ENCODE measurements at places on chromosomes 16 and 17. TPM values are rescaled to one million over a fixed set of nuclear protein-coding genes. Genes with fewer than 3 reads are reported as not detected.

NAGS gene
- 6.1 TPM for total RNA-seq

MARVELD3 gene
- not detected for total RNA-seq

SHISA6 gene
- 0.25 TPM for total RNA-seq

TBC1D3I gene
- total RNA-seq: not detected

GRCh38 chr17:7293159-7293558 lies 1.3 kb downstream of the YBX2 start:
- DNase-seq: peak; percentile 57

DNA sequence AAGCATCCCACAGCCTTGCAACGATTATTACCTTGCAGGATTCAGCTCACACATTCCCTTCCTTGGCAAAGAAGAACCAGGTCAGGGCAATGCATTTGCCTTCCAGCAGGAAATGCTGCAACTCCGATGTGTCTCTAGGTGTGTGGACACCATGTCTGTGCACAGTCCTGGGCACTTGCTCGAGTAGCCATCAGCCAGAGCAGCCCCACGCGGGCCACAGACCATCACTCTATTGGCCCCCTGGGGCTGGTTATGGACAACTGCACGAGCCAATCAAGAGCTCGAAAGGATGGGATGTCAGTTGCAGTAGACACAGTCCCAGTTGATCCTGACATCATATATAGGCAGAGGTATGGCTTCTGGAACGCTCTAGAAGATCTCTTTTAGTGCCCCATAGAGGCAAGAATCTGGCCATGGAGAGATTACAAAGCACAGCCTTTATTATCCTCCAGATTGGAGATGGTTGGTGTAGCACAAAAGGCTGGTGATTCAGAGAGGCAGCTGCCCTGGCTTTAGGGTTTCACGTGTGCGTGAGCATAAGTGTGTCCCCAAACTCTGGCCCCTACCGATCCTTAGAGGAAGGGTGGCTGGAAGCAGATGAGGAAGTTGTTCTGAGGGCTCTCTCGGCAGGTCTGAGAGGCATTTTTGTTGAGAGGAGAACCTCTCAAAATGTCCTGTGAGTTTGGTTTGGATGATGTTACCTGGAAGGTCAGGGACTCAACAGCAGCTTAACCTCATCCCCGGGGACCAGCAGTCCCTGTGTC lies 403.8 kb downstream of the SEC14L1 start:
- no peak for DNase-seq

GRCh38 chr16:76278980-76279379 lies 1.8 kb downstream of the CNTNAP4 start:
- peak; percentile 71 for DNase-seq

DNA sequence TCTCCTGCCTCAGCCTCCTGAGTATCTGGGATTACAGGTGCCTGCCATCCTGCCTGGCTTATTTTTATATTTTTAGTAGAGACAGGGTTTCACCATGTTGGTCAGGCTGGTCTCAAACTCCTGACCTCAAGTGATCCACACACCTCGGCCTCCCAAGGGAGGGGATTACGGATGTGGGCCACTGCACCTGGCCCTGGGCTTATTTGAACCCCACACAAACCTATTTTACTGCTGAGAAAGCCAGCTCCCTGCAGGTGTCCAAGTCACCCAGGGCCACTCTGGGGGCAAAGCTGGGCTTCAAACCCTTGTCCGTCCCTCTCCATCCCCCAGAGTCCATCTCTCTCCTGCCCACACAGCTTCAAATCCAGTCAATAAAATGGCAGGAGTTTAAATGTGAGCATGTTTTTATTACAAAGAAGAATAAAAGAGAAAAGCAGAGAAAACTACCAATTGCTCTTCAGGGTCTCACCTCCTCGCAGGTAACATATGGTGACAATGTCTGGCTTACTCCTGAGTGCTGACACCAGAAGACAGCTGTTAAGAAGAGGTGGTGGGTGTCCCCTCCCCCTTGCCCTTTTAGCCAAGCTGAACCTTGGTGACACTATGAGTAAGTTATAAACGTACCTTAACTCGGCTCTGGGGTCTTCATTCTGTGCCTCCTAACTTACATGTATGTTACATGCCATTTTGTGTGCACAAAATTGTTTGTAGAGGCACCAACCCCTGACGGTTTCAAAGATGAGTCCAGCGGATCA lies 45.4 kb downstream of the LAT start:
- no peak for DNase-seq

GRCh38 chr17:16352667-16353316 lies 477 bp downstream of the CENPV start:
- DNase-seq: peak; percentile 47

- no peak for DNase-seq
Measured at GRCh38 chr17:21171970-21172510, 41.9 kb downstream of the TMEM11 start.

- no peak for DNase-seq
Measured at GRCh38 chr17:9976283-9977179, 71.5 kb upstream of the RCVRN start.

GRCh38 chr17:16974569-16975276 lies 2.8 kb upstream of the TNFRSF13B start:
- DNase-seq: no peak

GRCh38 chr17:30519707-30520106 lies 42.5 kb downstream of the GOSR1 start:
- no peak for DNase-seq

GRCh38 chr17:59202320-59202719 lies 7.5 kb upstream of the SMG8 start:
- DNase-seq: no peak

GRCh38 chr17:38857271-38857670 lies 3.8 kb upstream of the RPL23 start:
- no peak for DNase-seq

GRCh38 chr17:10956821-10957220 lies 118.9 kb upstream of the PIRT start:
- DNase-seq: no peak

- no peak for DNase-seq
Measured at GRCh38 chr16:3038256-3038655, 1.5 kb upstream of the BICDL2 start.

- DNase-seq: peak; percentile 15
Measured at GRCh38 chr16:14354561-14355351, 275.3 kb downstream of the PARN start.

GRCh38 chr17:18043491-18043890 lies 4.3 kb downstream of the GID4 start:
- DNase-seq: peak; percentile 37
